ENCODE measurements at places on chromosomes 12 and 14.

DNA sequence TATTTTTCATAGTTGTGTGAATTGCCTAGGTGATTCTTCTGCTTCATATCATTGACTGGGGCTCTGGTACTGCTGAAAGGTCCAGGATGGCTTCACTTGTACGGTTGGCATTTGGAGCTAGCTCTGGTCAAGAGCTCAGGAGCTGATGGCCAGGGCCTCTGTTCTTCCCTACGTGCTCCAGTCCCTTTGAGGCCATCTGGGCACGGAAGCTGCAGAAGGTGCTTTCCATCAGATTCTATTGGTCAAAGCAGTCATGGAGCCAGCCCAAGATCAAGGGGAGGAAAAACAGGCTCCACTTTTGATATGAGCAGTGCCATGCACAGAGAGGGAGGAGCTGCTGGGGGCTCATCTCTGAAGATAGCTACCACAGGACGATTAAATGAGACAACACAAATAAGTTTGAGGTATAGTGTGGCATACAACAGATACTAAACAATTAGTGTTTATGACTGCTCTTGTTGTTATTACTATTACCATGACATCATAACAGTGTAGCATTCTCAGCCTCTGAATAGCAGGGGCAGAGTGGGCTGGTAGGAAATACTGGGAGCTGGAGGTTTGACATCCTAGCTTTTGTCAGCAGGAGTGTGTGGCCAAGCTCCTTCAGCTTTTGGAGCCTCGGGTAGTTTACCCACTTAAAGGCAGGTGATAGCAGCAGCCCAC is 10.4 kb downstream of the KRT83 start:
- DNase-seq, result no peak

- no peak for DNase-seq
These were observed 1266.2 kb downstream of the TMEM121 start for GRCh38 chr14:106792543-106792942.

GRCh38 chr14:99564926-99565259 is 39.1 kb downstream of the CCDC85C start:
- no peak for DNase-seq

DNA sequence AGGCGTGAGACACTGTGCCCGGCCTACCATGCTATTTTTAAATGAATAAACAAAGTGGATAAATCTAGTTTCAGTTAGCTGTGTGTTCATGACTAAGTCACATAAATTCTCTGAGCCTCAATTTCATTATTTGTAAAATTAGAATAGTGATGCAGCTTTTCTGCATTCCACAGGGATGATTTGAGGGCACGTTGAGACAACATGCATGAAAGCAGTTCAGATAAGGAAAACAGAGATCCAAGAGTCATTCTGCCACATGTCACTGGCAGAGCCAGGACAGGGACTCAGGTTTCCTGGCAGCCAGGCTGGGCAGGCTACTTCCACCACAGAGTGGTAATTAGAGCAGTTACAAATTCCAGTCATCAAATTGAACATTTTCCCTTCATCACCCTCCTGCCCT is 2.9 kb upstream of the PPP4R4 start:
- DNase-seq, result no peak

- DNase-seq, result no peak
These were observed 16.9 kb upstream of the AICDA start for GRCh38 chr12:8629486-8630033.

DNA sequence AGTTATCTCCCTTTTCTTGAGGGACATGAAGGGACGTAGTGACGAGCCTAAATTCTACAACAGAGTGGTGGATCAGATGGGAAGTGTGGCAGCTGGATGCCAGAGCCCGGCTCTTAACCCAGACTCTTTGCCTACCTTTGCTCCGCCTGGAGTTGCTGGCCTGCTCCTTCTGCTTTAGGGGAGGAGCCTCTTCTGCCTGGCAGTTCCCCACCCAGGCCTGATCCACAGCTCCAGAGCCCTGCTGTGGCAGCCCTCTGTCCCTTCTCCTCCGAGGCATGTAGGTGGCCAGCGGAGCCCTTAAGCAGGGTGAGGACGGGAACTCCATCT is 2.3 kb upstream of the PRPH start:
- DNase-seq, result no peak

All from stimulated activated CD4-positive, alpha-beta T cell treated with anti-CD3 and anti-CD28 coated beads, Interleukin-1b, Interleukin-23, amount 100 ng/mL, for 1 hour (primary cell).